ENCODE measurements at places on chromosomes 6 and 20. TPM values are rescaled to one million over a fixed set of nuclear protein-coding genes. Genes with fewer than 3 reads are reported as not detected.

DNA sequence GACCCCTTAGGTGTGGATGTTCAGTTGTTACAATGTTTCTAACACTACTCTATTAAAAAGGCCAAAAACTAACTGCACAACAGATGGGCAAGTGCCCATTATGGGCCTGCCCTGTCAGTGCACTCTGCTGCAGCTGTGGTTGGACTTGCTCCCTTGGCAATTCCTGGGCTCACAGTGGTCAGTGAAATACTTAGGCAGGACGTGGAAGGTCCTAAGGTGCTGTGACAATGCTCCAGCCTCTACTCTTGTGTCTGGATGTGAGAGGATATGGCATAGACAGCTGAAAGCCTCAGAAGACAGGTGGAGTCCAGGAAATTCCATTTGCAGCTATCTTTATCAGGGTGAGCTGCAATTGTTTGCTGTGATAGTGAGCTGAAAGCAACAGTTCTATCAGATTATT is 136.5 kb upstream of the OLIG3 start:
- no peaks in the 10 kb centered on the region for H3K4me1 ChIP-seq
- H3K27me3 ChIP-seq = no peaks in the 10 kb centered on the region
- H3K4me3 ChIP-seq = no peak overlapping the region
- H3K36me3 ChIP-seq = no peaks in the 10 kb centered on the region
- no peak overlapping the region for H3K27ac ChIP-seq

DNA sequence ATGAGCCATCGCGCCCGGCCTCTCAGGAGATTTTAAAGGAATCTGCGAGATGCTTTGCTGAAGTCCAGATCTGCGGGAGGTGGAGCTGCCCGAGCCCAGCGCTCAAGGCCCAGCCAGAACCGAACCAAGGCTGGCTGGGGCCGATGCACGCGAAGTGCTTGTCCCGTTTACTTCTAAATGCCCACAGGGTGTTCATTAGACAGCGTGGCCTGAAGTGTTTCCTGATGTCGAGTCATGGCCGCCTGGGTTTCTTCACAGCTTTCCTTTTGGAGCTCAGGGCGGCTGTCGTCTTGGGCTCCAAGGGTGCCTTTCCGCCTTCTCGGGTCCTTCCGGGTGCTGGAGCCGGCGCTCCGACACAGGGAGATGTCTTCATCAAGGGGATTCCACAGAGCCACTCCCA is 25.1 kb upstream of the CCR6 start:
- no peaks in the 10 kb centered on the region for H3K4me1 ChIP-seq
- no peak overlapping the region for H3K27ac ChIP-seq
- DNase-seq = no peak

- H3K27ac ChIP-seq = no peak overlapping the region
- no peaks in the 10 kb centered on the region for H3K27me3 ChIP-seq
- H3K4me3 ChIP-seq = no peak overlapping the region
- peaks cover 6% of the 10 kb centered on the region for H3K4me1 ChIP-seq
These were observed 355.9 kb downstream of the FARS2 start for GRCh38 chr6:5617179-5617578.

- H3K4me3 ChIP-seq = no peak overlapping the region
- no peaks in the 10 kb centered on the region for H3K4me1 ChIP-seq
- no peak overlapping the region for H3K27ac ChIP-seq
- no peaks in the 10 kb centered on the region for H3K36me3 ChIP-seq
- H3K27me3 ChIP-seq = no peaks in the 10 kb centered on the region
These were observed 95.8 kb downstream of the ZDHHC14 start for GRCh38 chr6:157476797-157477196.

- H3K4me1 ChIP-seq = no peaks in the 10 kb centered on the region
- no peak overlapping the region for H3K27ac ChIP-seq
- H3K27me3 ChIP-seq = peaks cover 51% of the 10 kb centered on the region
- H3K4me3 ChIP-seq = no peak overlapping the region
- no peak for DNase-seq
These were observed 3.9 kb upstream of the KCNS1 start for GRCh38 chr20:45104786-45105185.

GRCh38 chr20:63138855-63139341 is 77.0 kb downstream of the YTHDF1 start:
- H3K27ac ChIP-seq = no peak overlapping the region
- no peak overlapping the region for H3K4me3 ChIP-seq
- no peaks in the 10 kb centered on the region for H3K4me1 ChIP-seq

DNA sequence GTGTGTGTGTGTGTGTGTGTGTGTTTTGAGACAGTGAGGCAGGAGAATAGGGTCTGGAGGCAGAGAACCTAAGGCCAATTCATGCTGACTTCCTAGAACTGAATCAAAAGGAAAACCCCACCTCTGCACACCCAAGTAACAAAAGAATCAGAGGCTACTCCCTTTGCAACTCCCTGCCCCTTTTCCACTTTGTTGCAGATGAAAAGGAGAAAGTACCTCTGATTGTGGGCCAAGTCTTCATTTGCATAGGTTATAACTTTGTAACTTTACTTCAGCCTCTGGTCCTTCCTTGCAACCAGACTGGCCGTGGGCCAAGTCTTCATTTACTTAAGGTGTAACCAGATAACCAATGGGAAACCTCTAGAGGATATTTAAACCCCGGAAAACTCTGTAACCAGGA is 168.8 kb downstream of the EYA2 start:
- H3K4me3 ChIP-seq = no peak overlapping the region
- H3K27ac ChIP-seq = no peak overlapping the region
- no peaks in the 10 kb centered on the region for H3K27me3 ChIP-seq
- no peaks in the 10 kb centered on the region for H3K36me3 ChIP-seq
- DNase-seq = peak; percentile 9

DNA sequence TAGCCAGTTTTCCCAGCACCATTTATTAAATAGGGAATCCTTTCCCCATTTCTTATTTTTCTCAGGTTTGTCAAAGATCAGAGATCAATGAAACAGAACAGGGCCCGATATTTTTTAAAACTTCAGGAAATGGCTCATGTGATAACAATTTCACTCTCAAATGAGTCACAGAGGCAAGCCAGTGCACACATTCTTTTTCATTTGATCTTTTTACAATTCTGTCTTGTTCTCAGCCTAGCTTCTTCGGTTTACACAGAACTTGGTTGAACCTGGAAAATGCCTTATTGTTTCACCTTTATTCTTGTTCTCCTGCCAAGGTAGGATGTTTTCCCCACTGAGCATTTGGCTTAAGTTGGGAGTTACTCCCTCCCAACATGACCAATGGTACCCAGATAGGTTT is 258.9 kb downstream of the COL12A1 start:
- no peaks in the 10 kb centered on the region for H3K27me3 ChIP-seq
- no peaks in the 10 kb centered on the region for H3K36me3 ChIP-seq
- H3K27ac ChIP-seq = no peak overlapping the region
- DNase-seq = no peak
- no peaks in the 10 kb centered on the region for H3K4me1 ChIP-seq

DNA sequence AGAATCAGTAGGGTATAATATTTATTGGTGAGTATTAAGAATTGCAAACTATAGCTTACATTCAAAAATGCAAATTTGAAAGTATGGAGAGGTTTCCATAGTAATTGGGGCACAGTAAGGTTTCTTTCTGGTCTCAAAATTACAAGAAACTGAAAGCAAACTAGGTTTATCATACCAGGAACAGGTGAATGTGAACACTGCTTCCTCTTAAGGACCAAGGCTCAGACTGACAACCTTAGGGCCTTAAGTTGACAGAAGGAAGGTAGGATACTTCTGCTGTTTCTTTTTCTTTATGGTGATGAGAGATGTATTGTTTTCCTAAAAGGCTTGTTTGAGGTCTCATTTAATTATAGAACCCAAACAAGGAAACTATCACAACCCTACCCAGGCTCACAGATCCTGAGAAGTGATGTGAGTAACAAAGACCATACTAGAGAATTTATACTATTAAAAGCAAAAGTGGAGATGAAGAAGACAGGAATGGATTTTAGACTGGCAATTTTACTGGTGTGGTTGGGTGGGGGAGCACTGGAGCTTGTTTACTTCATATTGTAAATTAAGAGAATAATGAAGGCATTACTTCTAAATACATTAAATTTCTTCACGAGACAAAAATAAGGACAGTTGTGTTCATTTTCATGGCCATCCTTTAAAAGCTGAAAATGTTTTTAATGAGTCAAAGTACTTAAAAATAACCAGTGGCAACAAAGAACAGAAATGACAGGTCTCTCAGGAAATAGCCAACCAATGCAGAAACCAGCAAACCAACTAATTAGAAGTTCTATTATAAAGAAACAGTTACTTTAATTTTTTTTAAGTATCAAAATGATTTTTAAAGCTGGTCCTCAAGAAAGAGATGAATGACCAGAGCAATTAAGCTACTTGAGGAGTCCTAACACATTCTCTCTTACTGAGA is 21.3 kb downstream of the STAU1 start:
- H3K36me3 ChIP-seq = no peaks in the 10 kb centered on the region
- H3K4me3 ChIP-seq = no peak overlapping the region
- H3K27ac ChIP-seq = no peak overlapping the region

- no peaks in the 10 kb centered on the region for H3K4me1 ChIP-seq
- H3K4me3 ChIP-seq = no peak overlapping the region
- DNase-seq = no peak
- no peaks in the 10 kb centered on the region for H3K36me3 ChIP-seq
- H3K27ac ChIP-seq = no peak overlapping the region
- no peaks in the 10 kb centered on the region for H3K27me3 ChIP-seq
These were observed 97.7 kb downstream of the ATG5 start for GRCh38 chr6:106227612-106228507.

DNA sequence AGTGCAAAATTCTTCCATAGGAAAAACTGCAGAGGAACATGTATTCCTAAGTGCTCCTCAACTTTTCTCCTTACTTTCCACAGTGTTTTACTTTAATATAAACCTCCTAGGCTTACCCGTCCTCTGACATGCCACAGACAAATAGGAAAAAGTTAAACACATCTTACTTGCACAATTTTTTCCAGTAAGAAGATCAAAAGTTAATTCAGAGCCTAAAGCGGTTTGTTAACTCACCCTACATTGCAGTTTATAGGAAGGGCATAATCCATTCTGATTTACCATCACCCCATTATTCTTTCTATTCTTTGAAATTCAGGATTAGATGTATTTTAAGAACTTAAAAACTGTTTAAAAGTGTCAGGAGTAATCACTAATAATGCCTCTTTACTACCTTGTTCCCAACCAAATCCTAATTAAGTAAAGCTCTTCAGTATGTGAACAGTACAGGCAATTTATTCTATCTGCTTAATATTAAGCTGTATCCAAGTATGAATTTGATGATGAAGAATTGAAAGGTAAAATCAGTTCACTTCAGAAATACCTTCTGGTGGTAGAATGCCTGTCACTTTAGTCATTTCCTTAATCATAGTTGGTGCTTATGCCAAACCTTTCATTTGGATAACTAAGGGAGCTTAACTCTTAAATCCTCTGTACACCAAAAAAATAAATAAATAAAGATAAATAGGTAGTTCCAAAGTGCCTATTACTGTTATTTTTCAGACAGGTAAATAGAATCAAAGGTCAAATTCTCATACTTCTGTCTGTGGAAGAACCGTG is 292.0 kb downstream of the ALDH8A1 start:
- no peak for DNase-seq
- H3K27me3 ChIP-seq = no peaks in the 10 kb centered on the region
- peaks cover 5% of the 10 kb centered on the region for H3K4me1 ChIP-seq
- H3K36me3 ChIP-seq = no peaks in the 10 kb centered on the region
- H3K4me3 ChIP-seq = no peak overlapping the region

- no peak overlapping the region for H3K27ac ChIP-seq
- H3K27me3 ChIP-seq = no peaks in the 10 kb centered on the region
- no peak overlapping the region for H3K4me3 ChIP-seq
These were observed 31.9 kb downstream of the NSFL1C start for GRCh38 chr20:1434571-1435336.

DNA sequence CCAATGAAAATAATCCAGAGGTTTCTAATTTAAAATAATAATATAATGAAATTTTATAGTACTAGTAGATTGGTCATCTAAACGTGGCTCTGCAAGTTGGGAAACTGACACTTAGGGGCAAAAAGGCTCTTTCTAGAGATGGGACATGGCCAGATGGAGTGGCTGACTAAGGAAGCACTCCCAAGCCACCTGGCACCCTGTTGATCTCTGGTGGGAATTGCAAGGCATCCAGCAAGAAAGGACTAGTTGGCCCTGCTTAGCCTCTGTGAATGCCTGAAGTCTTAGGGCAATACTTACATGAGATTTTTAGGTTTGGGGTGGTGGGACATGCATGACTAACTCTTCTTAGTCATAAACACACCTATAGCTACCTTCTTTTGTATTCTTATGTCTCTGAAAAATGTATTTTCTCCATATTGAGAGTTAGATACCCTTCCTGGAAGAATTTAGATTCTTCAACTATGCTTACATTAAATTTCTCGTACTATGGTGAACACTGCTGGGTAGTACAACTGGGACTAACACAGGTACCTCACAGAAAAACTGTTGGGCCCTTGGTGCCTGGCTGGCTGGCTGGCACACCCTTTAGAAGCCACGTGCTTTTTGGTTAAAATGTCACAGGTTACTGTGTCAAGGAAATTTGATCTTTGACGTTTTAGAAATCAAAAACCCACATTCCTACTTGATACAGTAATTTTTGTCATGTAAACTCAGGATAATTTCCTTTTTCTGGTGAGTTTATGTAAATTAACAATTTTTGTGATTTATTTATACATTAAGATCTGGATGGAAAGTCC is 25.0 kb upstream of the SH3BGRL2 start:
- H3K36me3 ChIP-seq = no peaks in the 10 kb centered on the region
- no peaks in the 10 kb centered on the region for H3K4me1 ChIP-seq
- no peak for DNase-seq
- H3K27me3 ChIP-seq = no peaks in the 10 kb centered on the region
- H3K27ac ChIP-seq = no peak overlapping the region

DNA sequence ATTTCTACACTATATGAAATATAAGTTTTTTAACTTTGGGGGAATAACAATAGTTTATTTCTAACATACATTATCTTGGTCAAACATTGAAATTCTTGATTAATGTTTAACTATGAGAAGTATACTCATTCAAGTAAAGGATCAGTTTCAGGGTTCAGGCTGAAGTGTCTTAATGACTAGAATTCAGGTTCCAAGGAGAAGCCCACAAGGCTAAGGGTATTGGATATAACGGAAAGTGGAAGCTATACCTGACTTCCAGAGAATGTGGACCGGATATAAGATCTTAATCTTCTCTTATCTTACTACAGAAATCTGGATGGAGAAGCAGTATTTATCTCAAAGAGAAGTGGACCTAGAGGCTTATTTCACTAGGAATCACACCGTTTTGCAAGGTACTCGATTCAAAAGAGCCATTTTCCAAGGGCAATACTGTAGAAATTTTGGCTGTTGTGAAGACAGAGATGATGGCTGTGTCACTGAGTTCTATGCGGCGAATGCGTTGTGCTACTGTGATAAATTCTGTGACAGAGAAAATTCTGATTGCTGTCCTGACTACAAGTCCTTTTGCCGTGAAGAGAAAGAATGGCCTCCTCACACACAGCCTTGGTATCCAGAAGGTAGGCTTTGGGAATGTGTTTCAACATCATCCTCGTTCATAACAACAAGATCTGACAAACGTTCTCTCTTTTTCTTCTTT is at the start of gene TINAG:
TSS of gene TINAG (plus strand) at position 153 of the 697 bp plus-strand sequence. CDS start at position 263, 110 bp downstream.
- no peak for DNase-seq
- H3K27ac ChIP-seq = no peak within 1 kb of the TSS
- no peaks in the 10 kb centered on the region for H3K4me1 ChIP-seq
- H3K36me3 ChIP-seq = no peaks in the 10 kb centered on the region

- no peaks in the 10 kb centered on the region for H3K36me3 ChIP-seq
- no peaks in the 10 kb centered on the region for H3K27me3 ChIP-seq
- no peak for DNase-seq
- no peak overlapping the region for H3K27ac ChIP-seq
These were observed 87.0 kb upstream of the MAN1A1 start for GRCh38 chr6:119436583-119436982.

GRCh38 chr6:87473419-87473903 is 687 bp downstream of the SLC35A1 start:
- H3K27me3 ChIP-seq = no peaks in the 10 kb centered on the region
- peak overlapping the region; percentile 98 for H3K27ac ChIP-seq
- no peaks in the 10 kb centered on the region for H3K36me3 ChIP-seq

The CDSN gene
- not detected for total RNA-seq

The VSX1 gene
- total RNA-seq = 0.63 TPM

The EDN3 gene
- not detected for total RNA-seq

The FRMD1 gene
- total RNA-seq = 0.20 TPM

The LINC00237 gene
- total RNA-seq = not detected

All from heart right ventricle (tissue), 16 donors.